Left ventricle myocardium inferior (tissue), 1 donor: ENCODE measurements at places on chromosomes 5 and 9. TPM values are rescaled to one million over a fixed set of nuclear protein-coding genes. Genes with fewer than 3 reads are reported as not detected.

- no peak overlapping the region for H3K27ac ChIP-seq
- peaks cover 72% of the 10 kb centered on the region for H3K27me3 ChIP-seq
- H3K4me1 ChIP-seq, result peaks cover 14% of the 10 kb centered on the region
- no peaks in the 10 kb centered on the region for H3K36me3 ChIP-seq
Measured at GRCh38 chr9:132740526-132741309, 70.5 kb downstream of the GTF3C4 start.

DNA sequence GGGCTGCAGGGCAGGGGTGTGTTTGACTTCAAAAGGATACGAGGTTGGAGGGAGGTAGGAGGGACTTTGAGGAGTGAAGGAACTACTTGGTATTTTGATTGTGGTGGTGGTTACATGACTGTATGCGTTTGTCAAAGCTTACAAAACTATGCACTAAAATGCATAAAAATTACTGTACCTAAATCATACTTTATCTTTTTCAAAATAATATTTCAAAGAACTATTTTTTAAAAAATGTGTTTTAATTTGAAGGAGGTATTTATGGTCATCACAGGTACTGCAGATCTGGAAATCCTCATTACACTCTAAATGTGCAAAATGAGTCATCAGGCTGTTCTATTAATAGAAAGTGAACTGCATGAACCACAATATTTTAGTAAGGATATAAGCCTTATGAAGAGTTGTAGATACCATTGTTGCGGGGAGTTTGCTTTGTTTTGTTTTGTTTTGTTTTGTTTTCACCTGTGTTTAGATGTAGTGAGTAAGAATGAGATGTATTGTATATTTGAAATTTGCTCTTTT lies 116.9 kb downstream of the ARRDC3 start:
- H3K27ac ChIP-seq, result peak overlapping the region; percentile 57
- H3K4me3 ChIP-seq, result no peak overlapping the region
- DNase-seq, result no peak
- no peaks in the 10 kb centered on the region for H3K36me3 ChIP-seq

GRCh38 chr5:131757830-131758519 lies 38.8 kb downstream of the FNIP1 start:
- H3K4me3 ChIP-seq, result peak overlapping the region; percentile 38
- no peaks in the 10 kb centered on the region for H3K27me3 ChIP-seq
- DNase-seq, result no peak
- H3K4me1 ChIP-seq, result peaks cover 91% of the 10 kb centered on the region

DNA sequence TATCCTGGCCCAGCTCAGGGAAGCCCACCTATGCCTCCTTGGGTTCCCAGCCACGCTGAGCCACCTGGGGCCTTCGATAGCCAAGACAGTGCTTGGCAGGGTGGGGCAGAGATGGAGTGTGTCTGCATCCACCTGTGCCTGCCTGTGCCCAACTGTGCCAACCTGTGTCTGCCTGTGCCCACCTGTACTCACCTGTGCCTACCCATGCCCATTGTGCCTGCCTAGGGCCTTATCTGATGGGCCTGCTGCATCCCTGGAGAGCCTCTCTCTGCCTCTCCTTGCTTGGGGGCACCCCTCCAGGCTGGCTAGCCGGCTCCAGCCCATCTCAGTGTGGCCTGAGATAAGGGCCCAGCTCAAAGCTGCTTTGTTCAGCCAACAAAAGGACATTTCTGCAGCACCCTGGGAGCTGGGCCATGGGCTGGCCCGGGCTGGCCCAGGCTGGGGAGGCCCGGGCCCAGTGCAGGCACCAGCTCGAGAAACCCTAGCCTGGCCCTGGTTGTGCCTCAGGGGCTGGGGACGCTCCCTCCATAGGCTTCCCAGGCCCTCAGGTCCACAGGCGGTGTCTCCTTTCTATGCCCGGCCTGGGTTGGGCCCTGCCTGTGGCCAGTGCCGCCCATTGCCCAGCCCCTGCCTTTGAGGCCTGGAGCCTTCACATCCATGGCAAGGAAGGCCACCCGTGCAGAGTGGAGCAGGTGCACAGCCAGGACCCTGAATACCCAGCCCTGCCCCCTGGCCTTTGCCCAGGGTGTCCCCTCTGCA lies 37.3 kb upstream of the NOTCH1 start:
- H3K36me3 ChIP-seq, result no peaks in the 10 kb centered on the region
- H3K4me1 ChIP-seq, result peaks cover 66% of the 10 kb centered on the region
- H3K4me3 ChIP-seq, result no peak overlapping the region
- no peaks in the 10 kb centered on the region for H3K27me3 ChIP-seq

- no peaks in the 10 kb centered on the region for H3K36me3 ChIP-seq
- no peak overlapping the region for H3K4me3 ChIP-seq
- H3K4me1 ChIP-seq, result no peaks in the 10 kb centered on the region
- H3K27ac ChIP-seq, result no peak overlapping the region
Measured at GRCh38 chr9:116027951-116028350, 125.6 kb upstream of the PAPPA start.

The ADAMTS2 gene
- total RNA-seq, result 4.6 TPM

- H3K27me3 ChIP-seq, result peaks cover 7% of the 10 kb centered on the region
- no peak overlapping the region for H3K4me3 ChIP-seq
- H3K4me1 ChIP-seq, result no peaks in the 10 kb centered on the region
- no peak overlapping the region for H3K27ac ChIP-seq
- H3K36me3 ChIP-seq, result no peaks in the 10 kb centered on the region
Measured at GRCh38 chr9:6036391-6036790, 21.0 kb upstream of the RANBP6 start.
